Calu3 (cell line): ENCODE measurements at places on chromosomes 12 and 14. TPM values are rescaled to one million over a fixed set of nuclear protein-coding genes. Genes with fewer than 3 reads are reported as not detected.

- H3K4me1 ChIP-seq: no peaks in the 10 kb centered on the region
- no peak for DNase-seq
- H3K36me3 ChIP-seq: no peaks in the 10 kb centered on the region
- H3K4me3 ChIP-seq: no peak overlapping the region
- H3K27me3 ChIP-seq: no peaks in the 10 kb centered on the region
Measured at GRCh38 chr12:52355176-52355575, 12.1 kb downstream of the KRT85 start.

DNA sequence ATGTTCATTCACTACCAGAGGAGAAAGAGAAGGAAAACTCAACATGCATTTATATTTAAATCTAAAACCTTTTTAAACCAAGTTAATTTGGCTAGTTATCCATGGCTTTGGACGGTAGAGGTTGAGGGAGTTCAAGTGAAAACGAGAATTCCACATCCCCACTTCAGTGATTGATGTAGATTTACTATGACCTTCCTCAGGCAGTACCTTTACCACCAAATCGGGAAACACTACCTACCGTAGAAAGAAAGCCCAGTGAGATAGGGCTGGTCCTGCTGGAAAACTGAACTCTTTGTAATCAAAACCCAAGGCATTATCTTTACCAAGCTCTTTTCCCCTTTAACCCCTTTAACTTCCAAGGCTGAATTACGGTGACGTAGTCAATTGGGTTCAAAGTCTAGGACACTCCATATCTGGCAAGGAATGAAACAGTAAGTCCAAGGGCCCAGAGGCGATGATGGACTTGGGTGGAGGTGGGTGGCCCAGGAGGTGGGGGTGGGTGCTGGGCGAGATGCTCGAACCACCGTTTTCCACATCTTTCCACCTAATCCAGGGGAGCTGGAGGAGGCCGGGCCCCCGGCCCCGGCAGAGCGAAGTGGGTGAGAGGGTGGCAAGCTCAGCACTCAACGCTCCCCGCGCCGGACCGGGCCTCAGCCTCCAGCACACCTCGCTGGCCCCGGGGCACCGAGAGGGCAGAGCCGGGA, 618 bp downstream of the SEC23A start:
- no peaks in the 10 kb centered on the region for H3K27me3 ChIP-seq
- peaks cover 25% of the 10 kb centered on the region for H3K4me1 ChIP-seq

DNA sequence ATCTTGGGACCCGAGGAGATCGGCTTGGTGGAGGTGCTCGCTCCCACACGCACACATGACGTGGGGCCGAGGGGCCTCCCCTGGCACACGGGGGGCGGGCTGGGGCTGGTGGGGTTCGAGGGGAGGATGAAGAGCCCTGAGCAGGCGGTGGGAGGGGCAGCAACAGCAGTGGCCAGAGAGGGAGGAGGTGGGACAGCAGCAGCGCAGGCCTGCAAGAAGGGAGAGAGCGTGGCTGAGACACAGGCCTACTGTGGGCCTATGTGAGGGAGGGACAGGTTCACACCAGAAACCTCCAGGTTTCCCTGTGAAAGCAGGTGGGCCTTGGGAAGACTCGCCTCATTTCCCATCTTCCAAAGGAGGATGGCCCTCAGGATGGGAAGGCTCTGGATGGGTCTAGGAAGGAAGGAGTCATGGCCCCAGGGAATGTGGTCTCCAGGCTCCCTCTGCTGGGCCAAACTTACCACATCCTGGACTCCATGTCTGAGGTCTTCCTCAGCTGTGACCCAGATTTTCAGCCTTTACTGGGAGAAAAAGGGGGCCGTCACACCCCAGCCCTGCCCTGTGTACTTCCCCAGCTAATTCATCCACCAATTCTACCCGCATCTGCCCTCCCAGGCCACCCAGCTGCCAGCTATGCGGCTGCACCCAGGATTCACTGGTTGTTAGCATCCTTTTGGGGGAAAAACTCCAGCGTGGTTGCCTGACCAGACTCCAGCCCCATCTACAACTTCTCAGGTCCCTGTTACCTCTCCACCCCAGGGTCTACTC, 2.8 kb downstream of the PIANP start:
- H3K27ac ChIP-seq: no peak overlapping the region
- DNase-seq: peak; percentile 55
- H3K4me3 ChIP-seq: no peak overlapping the region
- H3K4me1 ChIP-seq: no peaks in the 10 kb centered on the region
- H3K27me3 ChIP-seq: peaks cover 100% of the 10 kb centered on the region

GRCh38 chr14:73369428-73369827, 88.9 kb downstream of the NUMB start:
- no peaks in the 10 kb centered on the region for H3K36me3 ChIP-seq
- no peak overlapping the region for H3K4me3 ChIP-seq
- H3K27ac ChIP-seq: no peak overlapping the region

DNA sequence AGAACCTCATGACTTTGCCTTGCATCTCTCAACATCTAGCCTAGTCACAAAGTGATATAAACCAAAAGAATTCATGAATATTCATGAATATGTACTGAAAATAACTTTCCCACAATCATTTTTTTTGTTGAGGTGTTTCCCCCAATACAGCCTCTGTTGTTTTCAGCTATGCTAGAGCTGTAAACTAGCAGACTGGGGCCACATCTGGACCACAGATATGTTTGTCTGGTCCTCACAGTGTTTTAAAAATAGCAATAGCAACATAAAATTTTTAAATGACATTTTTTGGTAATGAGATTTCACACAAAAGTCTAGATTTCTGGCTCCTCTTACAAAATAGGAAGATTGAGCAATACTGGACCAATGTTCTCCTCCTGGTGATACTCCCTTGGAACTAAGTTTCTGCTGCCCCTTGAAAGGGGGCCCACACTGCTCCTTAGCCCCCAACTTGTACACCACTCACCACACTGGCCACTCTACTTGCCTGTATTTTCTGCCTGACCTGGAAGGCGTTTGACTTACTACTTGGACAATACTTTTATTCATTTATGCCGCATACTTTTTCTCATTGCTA, 81.2 kb downstream of the BMP4 start:
- no peaks in the 10 kb centered on the region for H3K4me1 ChIP-seq
- no peak overlapping the region for H3K27ac ChIP-seq
- no peak overlapping the region for H3K4me3 ChIP-seq
- no peaks in the 10 kb centered on the region for H3K36me3 ChIP-seq
- H3K27me3 ChIP-seq: no peaks in the 10 kb centered on the region

GRCh38 chr14:75904311-75904710, 77.5 kb downstream of the TGFB3 start:
- no peaks in the 10 kb centered on the region for H3K27me3 ChIP-seq
- no peak overlapping the region for H3K27ac ChIP-seq
- DNase-seq: no peak
- H3K4me3 ChIP-seq: no peak overlapping the region
- H3K36me3 ChIP-seq: peaks cover 6% of the 10 kb centered on the region
- peaks cover under 1% of the 10 kb centered on the region for H3K4me1 ChIP-seq

DNA sequence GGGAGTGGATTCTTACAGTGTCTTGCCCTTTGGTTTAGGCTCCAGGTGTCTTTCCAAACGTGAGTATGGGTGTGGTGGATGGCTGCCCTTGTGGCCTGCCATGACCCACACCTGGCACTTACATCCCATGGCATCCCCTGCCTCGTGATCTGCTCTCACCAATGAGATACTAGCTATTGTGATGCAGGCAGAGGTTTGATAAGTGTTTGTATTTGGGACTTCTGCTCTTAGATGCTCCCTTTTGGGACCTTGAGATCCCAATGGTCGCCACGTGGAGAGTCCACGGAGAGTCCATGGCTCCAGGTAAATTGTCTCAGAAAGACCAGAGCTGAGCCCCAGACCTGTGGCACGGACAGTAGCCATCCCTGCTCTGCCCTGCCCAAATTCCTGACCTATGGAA, 62.5 kb downstream of the MDM2 start:
- H3K27me3 ChIP-seq: no peaks in the 10 kb centered on the region
- H3K36me3 ChIP-seq: no peaks in the 10 kb centered on the region
- H3K27ac ChIP-seq: no peak overlapping the region
- DNase-seq: no peak
- H3K4me3 ChIP-seq: no peak overlapping the region
- H3K4me1 ChIP-seq: no peaks in the 10 kb centered on the region

DNA sequence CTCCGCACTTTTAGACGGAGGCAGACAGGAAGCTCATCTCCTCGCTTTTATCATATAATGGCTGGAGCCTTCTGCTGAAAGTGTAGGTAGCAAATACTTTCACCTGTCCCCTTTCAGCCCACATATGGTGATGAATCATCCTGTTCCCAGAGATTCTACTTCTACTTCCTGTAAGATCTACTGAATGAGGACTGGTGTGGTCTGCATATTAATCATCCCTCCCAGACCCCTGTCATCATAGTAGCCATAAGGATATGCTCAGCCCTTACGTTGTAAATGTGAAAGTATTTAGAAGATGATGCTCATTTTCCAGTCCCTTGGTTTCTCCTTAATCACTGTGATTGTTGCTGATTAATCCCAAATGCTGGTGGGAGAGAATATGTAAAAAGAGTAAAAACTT, 268.2 kb upstream of the GRIP1 start:
- H3K27me3 ChIP-seq: no peaks in the 10 kb centered on the region
- H3K36me3 ChIP-seq: no peaks in the 10 kb centered on the region
- DNase-seq: no peak
- no peak overlapping the region for H3K27ac ChIP-seq
- no peak overlapping the region for H3K4me3 ChIP-seq

DNA sequence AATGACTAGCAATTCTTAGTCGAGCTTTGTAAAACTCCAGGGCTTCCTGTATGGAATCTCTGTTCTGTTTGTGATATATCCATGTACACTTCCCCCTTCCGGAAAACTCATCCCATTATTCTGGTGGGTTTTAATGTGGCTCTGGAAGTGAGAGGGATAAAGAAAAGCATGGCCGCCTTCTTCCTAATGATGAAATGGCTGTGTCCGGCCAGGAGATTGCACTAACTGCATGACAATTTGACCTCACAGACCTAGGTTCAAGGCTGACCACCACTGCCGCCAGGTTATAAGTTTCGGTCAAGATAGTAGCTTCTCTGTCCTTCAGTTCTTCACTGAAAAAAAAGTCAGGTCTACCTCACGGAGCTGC, 41.0 kb upstream of the NPAS3 start:
- no peak for DNase-seq
- H3K4me3 ChIP-seq: peak overlapping the region; percentile 77
- no peaks in the 10 kb centered on the region for H3K4me1 ChIP-seq
- H3K27me3 ChIP-seq: peaks cover 12% of the 10 kb centered on the region
- H3K36me3 ChIP-seq: peaks cover 6% of the 10 kb centered on the region

DNA sequence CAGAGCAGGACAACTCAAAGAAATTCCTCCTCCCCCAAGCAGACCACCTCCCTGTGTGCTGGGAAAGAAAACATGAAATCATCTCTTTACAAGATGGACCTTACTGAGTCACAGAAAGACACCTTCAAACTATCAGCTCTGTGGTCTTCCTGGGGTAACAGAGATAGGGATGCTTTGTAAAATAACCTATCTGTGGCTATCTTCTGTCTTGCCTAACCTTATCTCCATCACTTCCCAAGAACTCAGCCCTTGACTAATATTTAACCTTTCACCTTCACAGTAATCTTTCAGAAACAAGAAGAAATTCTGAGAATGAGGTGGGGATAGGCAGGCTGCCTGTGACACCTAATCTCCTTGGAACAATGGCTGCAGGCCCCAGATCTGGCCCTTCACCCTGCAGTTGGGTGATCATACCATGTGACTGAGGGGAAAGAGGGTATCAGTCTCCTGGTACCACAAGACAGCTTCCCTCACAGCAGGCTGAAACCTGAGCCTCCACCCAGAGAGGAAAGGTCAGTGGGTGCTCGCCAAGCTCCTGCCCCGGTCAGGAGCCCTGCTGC, 27.4 kb upstream of the CEBPE start:
- no peak overlapping the region for H3K4me3 ChIP-seq
- no peak overlapping the region for H3K27ac ChIP-seq
- peaks cover 90% of the 10 kb centered on the region for H3K27me3 ChIP-seq
- no peak for DNase-seq

GRCh38 chr14:98328496-98328895, 943.5 kb downstream of the BCL11B start:
- no peaks in the 10 kb centered on the region for H3K36me3 ChIP-seq
- no peaks in the 10 kb centered on the region for H3K27me3 ChIP-seq
- no peak overlapping the region for H3K4me3 ChIP-seq
- peaks cover 6% of the 10 kb centered on the region for H3K4me1 ChIP-seq

- no peaks in the 10 kb centered on the region for H3K4me1 ChIP-seq
- H3K27me3 ChIP-seq: no peaks in the 10 kb centered on the region
- DNase-seq: no peak
- H3K4me3 ChIP-seq: no peak overlapping the region
- H3K27ac ChIP-seq: no peak overlapping the region
- peaks cover 4% of the 10 kb centered on the region for H3K36me3 ChIP-seq
Measured at GRCh38 chr14:49733836-49734235, 34.1 kb upstream of the KLHDC2 start.

The ANKLE2 gene
- 175 and 190 TPM in 2 replicates for total RNA-seq

The CCNK gene
- 71.5 and 82.8 TPM in 2 replicates for total RNA-seq

The RPS26 gene
- 50.6 and 50.7 TPM in 2 replicates for total RNA-seq

The DEPDC4 gene
- 1.9 and 3.7 TPM in 2 replicates for total RNA-seq
